ENCODE measurements at places on chromosomes 1 and 21.

DNA sequence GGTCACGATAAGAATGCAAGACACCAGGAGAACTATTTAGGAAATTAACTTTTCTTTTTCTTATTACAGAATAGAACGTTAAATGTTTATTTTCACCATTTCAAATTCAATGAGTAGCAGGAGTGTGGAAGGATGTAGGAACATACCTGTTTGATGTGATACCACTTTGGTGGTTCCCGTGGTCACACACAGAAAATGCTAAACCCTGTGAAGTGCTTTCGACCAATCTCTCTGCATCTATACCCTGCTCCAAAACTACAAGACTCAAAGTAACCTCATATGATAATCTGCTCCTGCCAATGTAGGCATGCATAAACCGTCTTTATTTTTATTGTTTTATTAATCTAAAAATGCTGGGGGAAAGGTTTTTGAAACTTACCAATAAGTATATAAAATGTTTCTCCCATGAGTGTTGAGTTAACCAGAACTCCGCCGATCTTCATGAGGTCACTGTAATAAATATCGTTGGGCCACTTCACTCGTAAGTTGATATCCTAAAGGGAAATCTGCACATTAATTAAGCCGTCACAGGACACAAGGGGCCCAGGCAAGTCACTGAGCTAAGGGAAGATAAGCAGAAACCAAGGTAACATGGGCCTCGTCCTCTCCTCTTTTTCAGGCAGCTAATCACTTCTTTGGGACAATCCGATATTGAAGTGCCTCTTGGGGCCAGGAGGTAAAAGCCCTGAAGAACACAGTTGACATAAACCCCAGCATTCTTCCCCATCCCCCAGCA lies 60.6 kb downstream of the SIM2 start:
- no peak for DNase-seq

DNA sequence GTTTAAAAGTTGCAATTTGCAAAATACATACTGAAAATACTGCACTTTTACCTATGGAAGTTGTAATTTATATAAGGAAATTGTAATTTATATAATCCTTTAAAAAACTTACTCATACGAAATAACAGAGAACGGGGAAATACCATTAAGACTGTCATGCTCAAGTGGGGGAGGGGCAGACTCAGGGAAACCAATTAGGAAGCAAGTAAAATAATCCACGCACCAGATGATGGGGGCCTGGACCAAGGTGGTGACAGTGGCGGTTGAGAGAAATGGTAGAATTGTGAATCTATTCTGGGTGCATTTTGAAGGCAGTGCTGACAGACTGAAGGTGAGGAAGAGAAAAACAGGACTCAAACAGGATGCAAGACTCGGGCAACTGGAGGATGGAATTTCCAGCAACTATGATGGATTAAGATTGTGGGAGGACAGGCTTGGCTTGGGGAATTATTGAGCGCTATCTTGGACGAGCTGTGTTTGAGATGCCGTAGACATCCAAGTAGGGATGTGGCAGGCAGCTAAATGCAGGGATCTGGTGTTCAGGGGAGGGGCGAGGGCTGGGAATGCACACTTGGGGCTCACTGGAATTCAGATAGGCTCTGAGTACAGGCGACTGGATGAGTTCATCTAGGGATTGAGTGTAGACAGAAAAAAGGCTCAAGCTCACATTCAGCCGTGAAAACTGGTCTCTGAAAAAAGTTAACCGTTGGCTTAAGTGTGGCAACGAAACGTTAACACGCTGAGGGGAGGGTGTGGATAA lies 977 bp downstream of the LCA5L start:
- no peak for DNase-seq

DNA sequence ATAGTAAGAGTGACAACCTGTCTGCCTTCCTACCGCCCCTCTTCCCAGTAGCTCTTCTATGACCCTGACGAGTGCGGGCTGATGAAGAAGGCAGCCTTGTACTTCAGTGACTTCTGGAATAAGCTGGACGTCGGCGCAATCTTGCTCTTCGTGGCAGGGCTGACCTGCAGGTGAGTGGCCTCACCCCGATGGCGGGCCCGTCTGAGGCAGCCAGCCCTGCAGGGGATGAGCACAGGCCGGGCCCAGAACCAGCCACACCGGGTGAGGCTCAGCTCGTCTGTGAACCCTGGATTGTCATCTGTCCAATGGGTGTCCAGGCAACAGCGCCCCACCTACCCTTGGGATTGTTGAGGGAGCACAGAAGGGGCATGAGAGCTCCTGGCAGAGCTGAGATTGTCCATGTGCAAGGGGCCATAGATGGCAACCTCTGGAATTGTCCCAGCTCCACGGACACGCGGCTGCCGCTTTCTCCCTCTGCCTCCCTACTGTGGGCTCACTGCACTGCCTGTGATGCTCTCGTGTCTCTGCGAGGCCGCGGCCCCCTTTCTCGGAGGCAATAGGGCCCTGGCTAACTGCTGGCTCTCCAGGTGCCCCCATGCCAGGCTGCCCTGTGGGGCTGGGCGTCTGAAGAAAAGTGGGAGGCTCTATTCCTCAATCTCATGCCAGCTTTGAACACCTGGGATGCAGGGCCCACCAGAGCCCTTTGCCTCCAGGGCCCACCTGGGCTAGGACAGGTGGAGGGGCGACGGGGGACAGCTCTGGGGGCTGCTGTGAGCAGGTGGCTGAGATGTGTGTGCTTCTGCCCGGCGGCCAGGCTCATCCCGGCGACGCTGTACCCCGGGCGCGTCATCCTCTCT lies 50.0 kb upstream of the LRRC3 start:
- DNase-seq, result no peak

DNA sequence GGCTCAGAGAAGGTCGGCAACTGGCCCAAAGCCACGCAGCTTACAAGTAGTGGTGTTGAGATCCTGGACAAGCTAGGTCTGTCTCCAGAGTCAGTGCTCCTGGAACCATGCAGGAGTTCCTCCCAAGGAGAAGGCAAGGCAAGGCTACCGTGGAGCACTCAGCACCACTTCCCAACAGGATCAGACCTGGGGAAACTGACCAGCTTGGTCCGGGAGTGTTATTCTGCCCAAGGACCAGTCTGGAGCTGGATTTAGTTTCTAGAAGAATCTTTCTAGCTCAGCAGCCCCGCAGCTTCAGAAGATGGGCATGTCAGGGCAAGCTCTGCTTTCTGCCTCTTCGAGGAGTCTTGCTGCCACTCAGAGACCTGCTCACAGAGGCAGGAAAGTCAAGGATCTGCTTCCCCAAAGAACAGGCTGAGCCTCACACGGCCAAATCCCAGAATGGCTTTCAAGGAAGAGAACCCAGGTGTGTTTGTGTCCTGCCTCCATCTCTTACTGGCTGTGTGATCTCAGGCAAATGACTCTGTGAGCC lies 302.8 kb downstream of the MATN1 start:
- no peak for DNase-seq

DNA sequence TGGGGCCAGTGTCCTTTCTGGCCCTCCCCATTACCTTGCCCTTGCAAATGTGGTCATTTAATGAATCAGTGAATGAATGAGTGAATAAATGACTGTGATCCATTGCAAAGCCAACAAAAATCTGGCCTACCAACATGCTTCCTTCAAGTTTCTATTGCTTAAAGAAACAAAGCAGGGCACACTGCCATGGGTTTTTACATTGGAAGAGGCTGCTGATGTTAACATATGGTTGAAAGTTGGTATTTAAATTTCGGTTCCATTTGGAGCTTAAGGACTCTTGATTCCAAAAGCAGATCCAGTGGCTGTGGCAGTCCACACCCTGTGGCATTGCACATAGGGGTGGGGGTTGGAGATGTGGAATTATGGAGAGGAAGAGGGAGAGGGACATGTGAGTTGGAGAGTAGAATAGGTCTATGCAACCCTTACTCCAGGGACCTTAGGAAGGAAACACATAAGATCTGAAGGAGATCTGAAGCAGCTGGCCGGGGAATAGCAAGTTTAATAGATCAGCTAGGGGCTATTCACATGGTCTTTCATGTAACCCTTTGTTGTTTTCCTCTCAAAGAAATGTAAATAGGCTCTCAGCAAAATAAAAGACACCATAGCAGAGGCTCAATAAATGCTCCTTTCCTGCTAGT lies 7.2 kb downstream of the ABCA4 start:
- DNase-seq, result no peak

DNA sequence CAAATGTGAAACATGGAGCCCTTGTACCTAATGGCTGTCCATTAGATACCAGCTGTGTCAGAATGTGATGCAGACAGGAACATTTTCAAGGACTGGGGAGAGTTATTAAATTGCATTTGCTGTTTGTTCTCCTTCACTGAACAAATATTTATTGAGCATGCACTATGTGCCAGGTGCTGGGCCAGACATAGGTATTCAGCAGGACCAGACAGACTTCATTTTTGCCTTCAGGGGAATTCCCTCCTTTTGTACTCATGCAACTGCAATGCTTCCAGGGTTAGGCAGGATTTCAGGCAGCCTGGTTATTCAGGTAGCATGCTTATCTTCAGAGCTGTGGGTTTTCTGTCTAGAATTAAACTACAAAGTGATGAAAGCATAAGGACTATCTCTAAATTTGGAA lies 64.2 kb upstream of the SMYD2 start:
- DNase-seq, result no peak

GRCh38 chr1:162168261-162168660 lies 98.8 kb downstream of the NOS1AP start:
- no peak for DNase-seq

- DNase-seq, result no peak
These were observed 32.6 kb downstream of the ATP1B1 start for GRCh38 chr1:169138866-169139670.

GRCh38 chr21:31629972-31630711 lies 29.4 kb upstream of the SOD1 start:
- peak; percentile 80 for DNase-seq

- no peak for DNase-seq
These were observed 1178.6 kb downstream of the MRPL39 start for GRCh38 chr21:24428591-24429199.

- no peak for DNase-seq
These were observed 7.1 kb upstream of the ACTA1 start for GRCh38 chr1:229440851-229441537.

- no peak for DNase-seq
These were observed 44.6 kb downstream of the SUSD4 start for GRCh38 chr1:223319398-223319797.

DNA sequence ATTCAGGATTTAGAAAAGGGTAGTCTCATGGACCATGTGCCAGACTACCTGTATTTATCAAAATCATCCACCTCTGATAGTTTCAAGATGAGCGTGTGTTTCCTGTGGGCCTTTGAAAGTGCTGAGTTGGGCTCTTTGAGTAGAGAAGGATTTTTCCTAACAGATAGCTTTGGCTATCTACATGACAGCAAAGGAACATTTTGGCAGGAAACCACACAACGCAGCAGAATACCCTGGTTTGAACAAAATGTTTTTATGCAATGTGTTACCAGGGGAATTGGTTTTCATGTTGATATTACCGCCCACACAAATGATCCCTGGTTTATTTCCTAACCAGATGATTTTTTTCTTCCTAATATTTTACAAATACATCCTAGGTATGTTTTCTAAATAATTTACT lies 431.4 kb downstream of the NEGR1 start:
- no peak for DNase-seq

DNA sequence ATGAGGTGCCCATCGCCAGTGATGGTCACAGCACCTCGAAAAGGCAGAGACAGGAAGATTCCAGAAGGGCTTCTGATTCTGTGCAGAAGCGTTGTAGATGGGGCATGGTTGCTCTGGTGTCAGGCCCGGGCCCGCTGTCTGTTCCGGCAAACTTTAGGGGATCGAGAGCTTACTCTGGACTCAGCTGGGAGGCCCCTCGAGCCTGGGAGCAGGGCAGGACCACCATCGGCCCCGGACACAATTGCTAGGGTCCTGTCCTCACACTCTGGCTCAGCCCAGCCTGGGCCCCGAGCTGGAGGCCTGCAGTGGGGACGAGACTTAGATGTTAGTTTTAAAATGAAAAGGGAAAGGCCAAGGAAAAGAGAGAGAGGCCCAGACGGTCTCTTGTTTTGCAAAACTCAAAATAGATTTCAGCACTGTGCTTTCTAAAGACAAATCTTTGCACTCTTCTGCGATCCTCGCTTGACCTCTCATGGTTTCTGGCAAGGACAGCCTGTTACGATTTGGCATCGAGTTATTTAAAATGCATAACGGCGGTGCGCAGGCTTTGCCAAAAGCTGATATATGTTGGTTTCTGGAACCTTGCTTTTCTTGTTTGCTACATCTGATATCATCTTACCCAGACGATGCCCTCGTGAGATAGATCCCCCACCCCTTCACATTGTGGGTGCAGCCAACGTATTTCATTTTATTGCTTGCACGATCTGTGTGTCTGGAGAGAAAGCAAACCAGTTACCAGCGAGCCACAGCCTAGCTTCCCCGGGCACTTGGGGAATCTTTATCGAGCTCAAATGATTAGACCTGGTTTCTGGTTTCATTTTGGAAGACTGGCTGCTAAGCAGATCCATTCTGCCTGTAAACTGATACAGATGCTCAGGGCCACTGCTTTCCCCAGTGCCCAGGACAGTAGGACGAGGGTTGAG lies 58.0 kb downstream of the PRDM16 start:
- no peak for DNase-seq

GRCh38 chr21:29332461-29333362 lies 34.0 kb downstream of the BACH1 start:
- no peak for DNase-seq

DNA sequence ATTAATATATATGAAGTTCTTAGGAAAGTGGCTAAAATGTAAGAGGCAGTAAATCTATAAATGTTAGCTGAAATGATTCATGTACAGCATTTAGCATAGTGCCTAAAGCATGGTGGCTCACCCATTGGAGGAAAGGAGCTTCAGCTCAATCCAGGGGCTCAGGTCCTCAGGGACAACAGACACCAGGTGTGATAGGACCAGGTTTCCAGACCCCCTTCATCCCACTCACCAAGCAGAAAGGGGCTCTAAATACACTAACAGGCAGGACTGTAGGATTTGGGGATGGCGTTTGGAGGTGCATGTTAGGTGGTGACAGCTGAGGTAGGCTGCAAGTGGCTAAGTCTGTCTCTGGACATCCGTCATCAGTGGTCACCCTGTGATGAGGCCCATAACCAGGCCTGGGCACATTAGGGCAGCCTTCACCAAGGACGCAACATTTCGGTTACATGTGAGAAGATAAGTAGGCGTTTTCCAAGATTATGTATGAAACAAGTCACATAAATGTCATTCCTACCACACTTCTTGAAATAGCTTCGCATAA lies 233.1 kb downstream of the C1orf94 start:
- DNase-seq, result no peak

DNA sequence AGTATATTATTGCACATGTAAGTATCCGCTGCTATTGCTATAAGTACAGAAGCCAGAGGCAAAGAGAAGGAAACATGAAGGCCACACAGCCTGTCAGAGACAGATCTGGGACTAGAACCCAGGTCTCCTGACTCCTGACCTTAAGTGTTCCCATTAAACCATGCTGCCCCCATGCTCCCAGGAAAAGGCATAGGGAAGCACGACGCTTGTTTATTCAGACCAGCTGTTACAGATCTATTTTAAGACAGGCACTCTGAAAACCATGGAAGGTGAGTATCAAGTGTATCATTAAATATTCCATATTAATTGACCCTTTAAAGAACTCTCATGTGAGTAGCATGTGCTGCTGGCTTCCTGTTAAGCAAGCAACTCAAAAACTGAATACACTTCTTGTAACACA lies 11.4 kb downstream of the VAV3 start:
- no peak for DNase-seq

- DNase-seq, result no peak
These were observed 27.9 kb downstream of the GNB1 start for GRCh38 chr1:1862905-1863547.

- DNase-seq, result peak; percentile 49
These were observed 22.7 kb downstream of the PGM1 start for GRCh38 chr1:63615768-63616420.

- DNase-seq, result no peak
These were observed 496.3 kb downstream of the KIF26B start for GRCh38 chr1:245651093-245651492.
